ENCODE measurements at places on chromosomes 3 and 15. TPM values are rescaled to one million over a fixed set of nuclear protein-coding genes. Genes with fewer than 3 reads are reported as not detected.

Gene GOLGA6A
- total RNA-seq, result 0.07 TPM

Gene ATP6V1A
- 105 TPM for total RNA-seq

Gene GPD1L
- 13.2 TPM for total RNA-seq

Gene TP63
- 0.20 TPM for total RNA-seq

Gene SLC6A20
- not detected for total RNA-seq

Gene LIPH
- total RNA-seq, result 0.43 TPM
